ENCODE measurements at places on chromosomes 6 and 20. TPM values are rescaled to one million over a fixed set of nuclear protein-coding genes. Genes with fewer than 3 reads are reported as not detected.

Gene RAMACL
- total RNA-seq: 2.7 TPM

Gene ASCC3
- total RNA-seq: 43.1 TPM

Gene FAM217A
- total RNA-seq: not detected

Gene FERMT1
- 8.2 TPM for total RNA-seq

Gene RAET1G
- 0.79 TPM for total RNA-seq

Gene ARFGEF3
- 1.1 TPM for total RNA-seq

Gene B3GAT2
- total RNA-seq: 0.59 TPM

Gene PAX1
- total RNA-seq: 1.2 TPM

Gene MYLK2
- 6.1 TPM for total RNA-seq

Gene ZBTB12
- total RNA-seq: 3.9 TPM

Gene TRIM10
- 2.2 TPM for total RNA-seq

Gene SPTLC3
- 32.3 TPM for total RNA-seq

Gene DCDC2
- total RNA-seq: 1.2 TPM

Gene F13A1
- total RNA-seq: 106 TPM

Gene LAMA4
- total RNA-seq: 249 TPM

Gene SLA2
- total RNA-seq: 0.39 TPM

Data from skin of body (tissue), 3 donors.